Stimulated activated CD8-positive, alpha-beta memory T cell treated with anti-CD3 and anti-CD28 coated beads, Interleukin-4, amount 100 ng/mL, for 1 hour (primary cell): ENCODE measurements at places on chromosomes 2 and 18.

DNA sequence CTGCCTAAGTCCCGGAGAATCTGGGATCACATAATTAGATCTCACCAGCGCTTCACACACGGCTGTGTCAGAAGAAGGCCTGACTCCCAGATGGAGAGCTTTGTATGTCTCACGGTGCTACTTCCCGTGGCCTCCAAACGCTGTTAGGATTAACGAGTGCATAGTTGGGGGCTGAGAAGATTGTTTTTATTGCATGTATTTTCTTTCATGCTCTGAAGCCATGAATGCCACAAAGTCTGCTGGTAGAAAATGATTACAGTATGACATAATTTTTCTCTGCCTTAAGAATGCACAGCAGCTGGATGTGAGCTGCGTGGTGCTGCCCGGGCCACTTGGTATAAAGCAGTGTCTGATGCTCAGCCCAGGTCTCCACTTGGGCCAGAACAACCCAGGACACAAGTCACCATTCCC, 166.5 kb downstream of the SEPTIN10 start:
- no peak for DNase-seq

DNA sequence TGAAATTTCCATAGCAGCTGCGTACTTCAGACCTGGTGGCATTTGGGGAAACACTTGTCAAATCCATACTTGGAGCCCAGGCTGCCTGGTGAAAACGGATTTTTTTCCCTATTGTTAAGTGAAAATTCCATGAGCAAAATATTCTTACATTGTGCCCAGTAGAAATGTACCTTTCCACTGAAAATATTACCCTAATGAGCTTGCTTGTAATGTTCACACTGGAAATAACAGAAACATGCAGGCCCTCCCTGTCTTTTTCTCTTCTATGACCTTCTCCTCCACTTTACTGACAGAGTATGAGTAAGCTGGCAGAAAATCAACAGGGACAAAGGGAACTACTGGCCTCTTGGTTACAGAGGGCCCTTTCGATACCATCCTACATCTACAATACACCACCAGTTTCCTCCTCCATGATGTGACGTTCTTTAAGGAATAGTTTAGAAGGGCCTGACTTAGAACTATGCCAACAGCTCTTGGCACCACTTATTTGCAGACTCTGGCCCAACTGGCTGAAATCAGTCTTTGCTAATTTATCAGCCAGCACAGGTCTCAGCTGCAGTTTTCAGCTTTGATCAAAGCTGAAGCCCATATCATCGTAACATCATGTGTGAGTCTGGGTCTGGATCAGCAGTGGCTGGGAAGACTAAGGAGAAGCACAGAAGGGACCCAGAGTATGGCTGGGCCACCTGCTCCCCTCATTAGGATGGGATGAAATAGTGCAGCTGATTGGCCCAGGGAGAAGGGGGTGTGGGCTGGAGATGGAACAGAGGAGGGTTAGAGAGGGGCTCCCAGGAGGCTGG, 272.2 kb upstream of the ID2 start:
- DNase-seq, result no peak

- no peak for DNase-seq
These were observed 18.7 kb upstream of the LCLAT1 start for GRCh38 chr2:30428348-30428662.

GRCh38 chr2:138030459-138030858, 66.2 kb downstream of the HNMT start:
- DNase-seq, result no peak

- peak; percentile 19 for DNase-seq
These were observed 20.4 kb downstream of the IFIH1 start for GRCh38 chr2:162297925-162298552.

- no peak for DNase-seq
These were observed 220.2 kb downstream of the SRBD1 start for GRCh38 chr2:45390861-45391260.

DNA sequence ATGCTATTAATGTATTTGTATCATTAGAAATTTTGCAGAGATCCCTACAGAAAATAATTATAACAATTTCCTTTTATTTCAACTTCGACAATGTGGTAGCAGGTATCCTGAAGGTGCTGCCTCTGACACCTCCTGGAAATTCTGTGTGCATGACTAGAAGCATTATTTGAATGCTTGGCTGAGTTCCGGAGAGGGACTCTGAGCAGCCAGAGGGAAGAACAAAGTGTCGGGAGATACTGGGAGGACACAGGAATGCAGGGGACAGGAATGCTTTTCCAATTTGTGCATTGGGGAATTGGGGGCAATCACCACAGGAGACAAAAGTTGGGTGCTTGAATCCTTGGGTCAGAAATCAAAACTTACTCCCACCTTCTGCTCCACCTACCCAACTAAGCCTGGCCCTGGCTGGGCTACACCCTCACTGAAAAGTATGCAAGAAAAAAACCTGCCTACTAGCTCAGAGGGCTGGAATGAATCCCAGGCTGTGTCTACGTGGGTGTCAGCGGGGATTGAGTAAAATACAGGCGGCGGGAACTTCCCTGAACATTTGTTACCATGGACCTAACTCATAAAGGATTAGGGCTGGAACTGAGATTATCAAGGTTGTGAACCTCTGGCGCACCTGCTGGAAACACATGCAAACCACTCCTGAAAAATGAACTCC, 299.3 kb downstream of the SOX11 start:
- no peak for DNase-seq

GRCh38 chr2:233449081-233449901, 95.0 kb downstream of the DGKD start:
- no peak for DNase-seq

- no peak for DNase-seq
These were observed 28.9 kb upstream of the GALR1 start for GRCh38 chr18:77220726-77221125.

GRCh38 chr2:103232865-103233264, 471.0 kb downstream of the TMEM182 start:
- no peak for DNase-seq

- no peak for DNase-seq
These were observed 30.4 kb downstream of the RNF138 start for GRCh38 chr18:32122039-32122438.

- DNase-seq, result peak; percentile 64
These were observed at the start of the genes KIAA1328 and TPGS2 for GRCh38 chr18:36828630-36829361. TSS of gene KIAA1328 (plus strand) at chr18:36829127. CDS start at chr18:36829139, 12 bp downstream. TSS of gene TPGS2 (minus strand) at chr18:36829002. CDS start at chr18:36828767, 235 bp downstream.

GRCh38 chr2:38060236-38061018, 15.5 kb downstream of the CYP1B1 start:
- no peak for DNase-seq

DNA sequence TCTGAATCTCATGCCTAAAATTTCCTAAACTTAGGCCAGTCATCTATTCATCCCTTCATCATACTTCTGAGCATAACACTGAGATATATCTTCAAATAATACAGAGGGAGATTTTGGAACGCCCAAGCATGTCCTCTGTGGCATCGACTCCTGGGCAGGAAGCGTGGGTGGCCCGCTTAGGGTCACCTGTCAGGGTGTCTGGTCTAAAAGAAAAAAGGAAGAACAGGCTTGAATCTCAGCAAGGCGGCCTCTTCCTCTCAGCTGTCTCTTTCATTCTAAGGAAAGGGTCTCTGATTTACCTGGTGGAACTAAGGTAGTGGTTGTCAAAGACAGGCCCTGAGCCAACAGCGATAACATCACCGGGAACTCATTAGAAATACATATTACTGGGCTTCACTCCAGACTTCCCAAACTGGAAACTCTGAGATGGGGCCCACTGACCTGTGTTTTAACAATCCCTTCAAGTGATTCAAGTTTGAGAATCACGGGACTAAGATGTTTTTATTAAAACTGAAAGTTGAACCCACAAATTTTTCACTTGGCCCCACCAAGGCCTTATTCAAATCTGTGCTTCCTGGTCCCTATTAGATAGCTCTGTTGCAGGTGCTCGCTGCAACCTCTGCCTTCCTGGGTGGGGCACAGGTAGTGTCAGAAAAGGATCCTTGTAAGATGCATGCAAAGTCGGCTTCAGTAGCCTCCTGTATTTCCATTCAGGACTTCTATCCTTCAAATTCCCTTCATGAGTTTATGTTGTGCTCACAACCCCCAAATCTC, 162.3 kb upstream of the CCDC68 start:
- no peak for DNase-seq

DNA sequence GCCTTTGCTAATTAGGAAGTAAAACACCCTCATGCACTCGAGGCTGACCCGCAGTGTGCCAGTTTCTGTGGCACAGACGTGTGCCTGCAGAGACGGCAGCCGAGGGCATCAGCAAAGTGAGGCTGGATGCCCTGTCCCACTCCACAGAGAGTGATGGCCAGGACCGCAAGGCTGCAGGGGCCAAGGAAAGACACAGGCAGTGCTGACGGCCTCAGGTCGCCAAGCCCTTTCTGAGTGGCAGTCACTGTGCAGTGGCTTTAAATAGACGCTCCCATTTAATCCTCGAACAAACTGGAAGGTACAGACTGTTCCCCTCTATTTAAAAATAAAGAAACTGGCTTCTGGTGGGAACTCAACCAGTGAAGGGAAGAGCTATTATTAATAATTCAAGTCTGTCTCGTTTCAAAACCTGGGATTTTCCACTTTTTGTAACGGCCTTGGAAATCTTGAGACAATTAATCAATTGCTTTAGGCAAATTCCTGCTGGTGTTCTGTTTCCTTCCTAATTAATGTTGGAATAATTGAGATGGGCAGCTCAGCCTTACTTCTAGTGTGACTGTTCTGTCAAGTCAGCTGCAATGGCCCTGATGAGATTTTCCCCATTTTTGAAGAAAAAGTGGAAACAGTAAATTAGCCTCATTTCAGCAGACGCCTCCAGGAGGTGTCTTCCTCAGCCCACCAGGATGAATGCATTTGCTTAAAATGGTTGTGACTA, 644.6 kb upstream of the RAB6C start:
- DNase-seq, result no peak

DNA sequence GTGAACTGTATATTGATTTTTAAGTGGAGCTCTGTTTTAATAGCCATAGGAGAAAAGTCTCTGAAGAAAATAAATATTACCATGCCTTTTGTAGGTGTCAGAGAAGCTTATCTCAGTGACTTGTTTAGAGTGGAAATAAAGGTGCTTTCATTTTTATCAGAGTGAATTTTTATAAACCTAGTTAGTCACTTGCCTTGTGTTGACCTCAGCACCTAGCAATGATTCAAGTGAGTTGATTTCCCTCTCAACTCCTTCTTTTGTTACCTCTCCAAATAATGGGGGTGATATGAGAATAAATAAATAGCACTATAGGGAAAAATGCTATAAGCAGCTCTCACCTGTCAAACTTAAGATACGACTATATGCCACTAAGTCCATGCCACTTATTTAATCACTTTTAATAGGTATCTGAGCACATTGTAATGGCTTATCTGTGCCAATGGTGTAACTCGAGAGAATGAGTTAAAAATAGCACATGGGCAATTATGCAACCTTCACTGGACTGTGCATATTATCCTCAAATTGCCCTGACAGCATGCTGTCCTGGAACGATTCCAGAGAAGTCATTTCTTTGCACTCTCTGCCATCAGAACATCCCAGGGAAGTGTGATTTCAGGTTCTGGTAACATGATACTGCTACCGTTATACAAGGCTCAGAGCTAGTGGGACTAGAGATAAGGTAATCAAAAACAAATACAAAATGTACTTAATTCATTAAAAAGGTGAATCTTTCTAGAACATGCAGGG, 290.8 kb downstream of the CCDC85A start:
- no peak for DNase-seq

GRCh38 chr2:180449171-180449915, 442.2 kb upstream of the CWC22 start:
- no peak for DNase-seq

GRCh38 chr2:229901819-229902218, 20.0 kb downstream of the TRIP12 start:
- DNase-seq, result no peak

- no peak for DNase-seq
These were observed 6.4 kb downstream of the MARS2 start for GRCh38 chr2:197711578-197711977.

- no peak for DNase-seq
These were observed 32.2 kb downstream of the FTCDNL1 start for GRCh38 chr2:199818754-199819153.

DNA sequence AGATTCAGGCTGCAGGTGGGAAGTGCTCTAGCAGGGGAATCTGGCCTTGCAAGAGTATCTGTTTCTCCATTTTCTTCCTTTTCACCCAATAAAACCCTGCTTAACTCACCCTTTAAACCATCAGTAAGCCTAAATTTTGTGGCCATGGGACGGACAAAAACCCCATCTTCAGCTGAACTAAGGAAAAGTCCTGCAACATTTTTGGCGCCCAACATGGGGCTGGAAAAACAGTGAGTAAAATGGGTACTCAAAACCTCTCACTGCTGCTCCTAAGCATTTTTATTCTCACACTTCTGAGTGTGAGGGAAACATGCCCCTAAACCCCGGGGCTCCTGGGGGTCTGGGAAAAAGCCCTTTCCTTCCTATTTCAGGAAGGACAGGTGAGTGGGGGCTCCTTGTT, 414.3 kb downstream of the ZNF804A start:
- DNase-seq, result no peak

DNA sequence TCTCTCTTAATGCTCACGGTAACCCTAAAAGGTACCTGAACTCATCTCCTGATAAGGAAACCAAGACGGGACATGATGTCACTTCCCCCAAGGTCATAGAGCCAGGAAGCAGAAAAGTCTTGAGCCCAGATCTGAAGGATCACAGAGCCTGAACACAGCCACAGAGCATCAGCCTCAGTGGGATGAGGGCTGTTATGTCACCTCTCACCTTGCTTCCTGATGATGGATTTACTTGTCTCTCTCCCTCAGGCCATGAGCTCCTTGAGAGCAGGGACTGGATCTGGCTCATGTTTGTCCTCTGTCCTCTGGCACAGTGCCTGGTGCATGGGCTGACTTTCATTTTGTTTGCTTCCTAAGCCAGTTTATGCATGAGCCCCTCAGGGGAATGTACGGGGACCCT, 54.2 kb downstream of the SERTAD2 start:
- DNase-seq, result no peak

DNA sequence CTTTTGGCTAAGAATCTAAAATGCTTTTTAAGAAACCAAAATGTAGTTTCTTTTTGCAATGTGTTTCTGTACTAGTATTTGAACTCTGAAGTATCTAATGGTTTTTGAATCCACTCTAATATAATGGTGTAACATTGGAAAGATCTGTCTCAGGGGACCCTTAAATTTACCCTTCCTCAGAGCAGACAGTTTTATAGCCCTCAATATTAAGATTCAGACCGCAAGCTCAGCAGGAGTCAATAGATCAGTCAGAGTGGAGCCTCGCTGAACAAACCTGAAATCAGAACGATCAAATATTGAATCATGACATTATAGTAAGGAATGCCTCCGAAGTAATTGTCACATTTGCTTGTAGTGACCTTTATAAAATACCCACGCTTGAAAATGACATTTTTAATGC, 18.3 kb downstream of the SGPP2 start:
- no peak for DNase-seq

- no peak for DNase-seq
These were observed 80.3 kb downstream of the TPO start for GRCh38 chr2:1493431-1494126.

- no peak for DNase-seq
These were observed 65.1 kb downstream of the TMEM182 start for GRCh38 chr2:102826904-102827303.

- DNase-seq, result no peak
These were observed 2.1 kb downstream of the NABP1 start for GRCh38 chr2:191679818-191680600.
